ENCODE measurements at places on chromosomes 7 and 10.

GRCh38 chr7:64747802-64748201 is 46.4 kb upstream of the ZNF138 start:
- DNase-seq: no peak

DNA sequence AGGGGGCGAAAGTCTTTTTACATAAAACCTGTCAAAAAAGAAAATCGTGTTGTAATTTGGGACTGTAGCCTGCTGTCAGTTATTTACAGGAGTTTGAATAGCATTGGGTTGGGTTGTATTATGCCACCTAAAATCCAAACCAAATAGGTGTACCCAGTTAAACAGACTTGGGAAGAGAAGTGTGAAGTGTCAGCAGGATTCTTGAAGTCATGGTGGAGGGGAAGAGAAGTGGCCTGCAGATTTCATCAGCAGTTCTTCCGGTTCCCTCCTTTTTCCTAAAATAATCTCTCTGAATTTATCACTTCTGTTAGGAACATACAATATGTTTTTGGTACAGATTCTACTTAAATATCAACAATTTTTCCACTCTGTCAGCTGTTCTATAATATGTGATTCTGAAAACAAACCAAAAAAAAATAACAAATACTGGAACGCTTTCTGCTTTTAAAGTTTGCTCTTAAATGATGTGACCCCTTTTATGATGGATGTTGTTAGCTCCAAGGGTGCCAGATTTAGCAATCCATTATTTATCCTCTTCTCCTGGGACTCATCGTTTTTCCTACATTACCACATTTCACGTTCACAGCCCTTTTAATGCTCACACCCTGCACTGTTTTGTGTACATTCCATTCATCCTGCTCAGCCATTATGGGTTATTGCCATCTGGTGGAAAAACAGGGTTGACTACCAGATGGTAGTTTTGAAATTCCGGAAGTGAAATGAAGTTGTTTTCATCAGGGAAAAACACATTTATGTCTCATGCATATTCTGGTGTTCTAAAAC is 18.7 kb upstream of the ARHGAP12 start:
- no peak for DNase-seq

DNA sequence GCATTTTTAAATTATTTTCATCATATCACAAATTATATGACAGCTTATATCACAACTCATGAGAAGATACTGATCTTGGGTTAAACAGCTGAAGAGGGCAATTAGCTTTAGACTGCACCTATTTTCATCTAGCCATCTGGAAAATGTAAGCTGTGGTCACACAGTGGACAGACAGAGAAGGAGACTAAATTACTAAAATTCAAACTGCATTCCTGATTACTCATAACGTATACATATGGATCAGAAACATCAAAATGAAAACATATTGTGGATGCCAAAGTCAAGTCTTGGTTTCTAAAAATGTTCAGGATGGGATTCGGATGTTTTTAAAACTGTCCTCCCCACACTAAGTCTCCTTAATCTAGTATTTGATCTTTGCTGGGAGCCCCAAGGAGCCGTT is 6.6 kb downstream of the BBIP1 start:
- no peak for DNase-seq

DNA sequence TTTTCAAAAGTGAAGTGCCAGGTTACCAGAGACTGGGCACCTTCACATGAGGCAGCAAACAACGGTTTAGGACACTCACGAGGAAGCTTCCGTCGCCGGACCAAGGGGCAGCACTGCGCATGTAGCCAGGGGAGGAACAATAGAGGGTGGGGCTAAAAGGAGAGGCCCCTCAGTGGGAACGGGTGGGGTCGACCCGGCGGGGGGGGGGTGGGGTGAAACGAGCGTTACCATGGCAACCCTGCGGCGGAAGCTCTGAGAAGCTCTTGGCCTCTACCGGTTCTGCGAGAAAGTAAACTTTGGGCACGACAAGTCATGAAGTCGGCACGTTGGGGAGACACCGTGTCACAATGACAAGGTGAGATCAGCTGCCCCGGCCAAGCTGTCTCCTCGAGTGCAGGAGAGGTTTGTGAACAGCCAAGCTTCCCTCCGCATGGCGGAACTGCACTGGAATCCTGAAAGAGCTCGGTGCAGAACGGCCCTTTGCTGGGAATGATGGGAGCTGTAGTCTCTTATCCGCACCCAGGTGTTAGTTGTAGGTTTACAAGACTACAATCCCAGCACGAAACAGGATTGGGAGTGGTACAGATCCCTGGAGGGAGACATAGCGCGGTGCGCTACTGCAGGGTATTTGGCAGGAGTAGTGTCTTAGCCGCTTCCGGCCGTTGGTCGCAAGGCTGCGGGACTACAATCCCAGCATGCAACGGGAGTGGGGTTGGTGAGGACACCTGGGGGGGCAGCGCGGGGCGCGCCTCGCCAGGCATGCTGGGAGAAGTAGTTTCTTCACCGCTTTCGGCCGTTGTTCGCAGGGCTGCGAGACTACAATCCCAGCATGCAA is 72.8 kb upstream of the ZNF722 start:
- DNase-seq: peak; percentile 87

GRCh38 chr10:15237351-15237750 is 68.9 kb upstream of the NMT2 start:
- peak; percentile 25 for DNase-seq

GRCh38 chr10:4310172-4310571 is 515.8 kb upstream of the AKR1E2 start:
- DNase-seq: no peak

DNA sequence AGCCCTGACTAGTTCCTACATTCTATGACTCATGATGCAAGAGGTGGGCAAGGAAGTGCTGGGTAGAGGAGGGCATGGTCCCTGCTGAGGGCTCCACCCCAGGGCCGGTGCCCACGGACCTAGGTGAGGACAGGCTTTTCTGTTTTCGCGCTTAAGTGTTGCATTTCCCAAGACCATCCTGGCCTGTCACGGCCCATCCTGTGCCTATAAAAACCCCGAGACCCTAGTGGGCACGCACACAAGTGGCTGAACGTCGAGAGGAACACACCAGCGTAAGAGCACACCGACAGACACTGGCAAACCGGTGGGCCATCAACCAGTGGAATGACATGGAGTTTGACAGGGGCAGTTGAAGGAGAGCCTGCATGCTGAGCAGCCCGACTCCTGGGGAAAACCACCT is 680.7 kb upstream of the GHITM start:
- DNase-seq: no peak

GRCh38 chr10:35668865-35669650 is 27.0 kb upstream of the FZD8 start:
- no peak for DNase-seq

GRCh38 chr7:94008537-94008936 is 4.4 kb upstream of the BET1 start:
- DNase-seq: no peak

GRCh38 chr7:156725936-156726335 is 85.4 kb downstream of the RNF32 start:
- no peak for DNase-seq

GRCh38 chr7:82805527-82805960 is 357.1 kb downstream of the PCLO start:
- DNase-seq: no peak

DNA sequence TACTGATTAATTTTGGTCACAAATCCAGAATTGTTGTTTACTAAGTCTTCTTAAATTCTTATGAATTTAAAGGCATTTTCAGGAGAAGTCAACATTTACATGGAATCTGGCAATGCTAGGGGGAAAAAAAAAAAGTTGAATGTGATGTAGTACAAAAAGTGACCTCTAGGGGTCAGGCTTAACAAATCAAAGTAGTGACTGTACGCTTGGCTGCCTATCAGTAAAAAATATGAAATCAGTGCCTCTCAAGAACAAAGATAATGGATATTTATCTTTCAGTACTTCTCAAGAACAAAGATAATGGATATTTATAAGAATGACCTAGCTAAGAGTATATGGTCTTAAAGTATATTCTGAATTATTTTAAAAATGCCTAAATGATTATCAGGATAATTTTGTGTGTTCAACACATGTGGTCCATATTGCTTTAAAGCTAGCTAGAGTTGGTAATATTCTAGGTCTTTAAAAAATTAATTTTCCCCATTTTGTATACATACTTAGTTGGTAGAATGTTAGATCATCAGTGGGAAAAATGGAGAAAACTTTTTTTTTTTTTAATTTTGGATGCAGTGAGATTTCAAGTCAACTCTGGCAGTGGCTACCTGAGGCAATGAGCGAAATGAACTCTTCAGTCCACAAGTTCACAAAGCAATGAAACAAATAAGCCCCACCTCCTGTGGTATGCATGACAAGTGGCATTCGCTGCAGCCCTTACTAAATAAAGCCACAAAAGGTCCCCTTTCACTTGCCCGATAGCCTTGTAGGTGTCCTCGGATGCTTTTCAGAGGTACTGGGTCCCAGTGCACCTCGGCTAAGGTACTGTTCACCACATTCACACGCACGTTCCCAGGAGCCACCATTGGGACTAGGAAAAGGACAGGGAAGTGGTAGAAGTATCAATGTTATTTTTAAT is 51.2 kb upstream of the LAMB4 start:
- no peak for DNase-seq

GRCh38 chr10:113137941-113138685 is 188.1 kb downstream of the TCF7L2 start:
- DNase-seq: no peak

DNA sequence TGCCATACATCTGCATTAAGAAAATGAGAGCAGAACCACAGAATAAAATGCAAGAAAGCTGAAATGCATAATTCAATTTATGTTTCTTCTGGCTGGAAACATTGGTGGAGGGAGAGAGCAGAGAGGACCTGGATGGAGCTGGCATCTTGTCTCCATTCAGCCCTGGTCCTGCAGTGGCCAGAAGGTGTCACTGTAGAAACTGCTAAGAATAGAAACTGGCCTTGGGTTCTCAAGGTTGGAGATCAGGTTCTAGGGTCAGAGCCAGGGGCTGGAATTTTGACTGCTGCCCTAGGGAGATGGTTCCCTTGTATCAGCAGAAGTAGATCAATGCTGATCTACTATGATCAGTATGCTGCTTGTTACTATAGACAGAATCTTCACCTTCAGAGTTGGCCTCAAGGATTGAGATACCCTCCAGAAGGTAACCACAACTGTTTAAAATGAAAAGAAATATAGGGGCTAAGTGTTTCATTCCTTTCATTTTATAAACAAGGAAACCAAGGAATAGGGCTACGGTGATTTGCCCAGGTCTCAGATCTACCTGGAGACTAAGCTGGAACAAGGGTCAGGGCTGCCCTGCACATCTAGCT is 13.1 kb downstream of the TAS2R41 start:
- DNase-seq: no peak

DNA sequence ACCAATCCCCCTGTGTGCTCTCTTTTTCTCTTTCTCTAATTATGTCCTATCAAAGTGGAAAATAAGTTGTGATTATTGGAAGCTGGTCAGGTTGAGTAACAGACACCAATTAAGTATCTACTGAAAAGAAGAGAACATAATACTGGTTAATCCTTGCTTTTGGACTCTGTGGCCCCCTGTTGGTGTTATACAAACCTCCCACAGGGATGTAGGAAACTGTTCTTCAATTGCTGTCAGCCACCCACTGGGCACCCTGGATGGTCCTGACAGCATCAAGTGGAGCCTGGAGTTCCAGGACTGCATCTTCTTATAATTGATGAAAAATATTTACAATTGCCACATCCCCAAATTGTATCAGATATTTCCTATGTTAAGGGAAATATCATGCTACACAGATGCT is 939.7 kb downstream of the KCNMA1 start:
- DNase-seq: no peak

- no peak for DNase-seq
Observed at GRCh38 chr10:111077785-111078504, 1.1 kb downstream of the ADRA2A start.

DNA sequence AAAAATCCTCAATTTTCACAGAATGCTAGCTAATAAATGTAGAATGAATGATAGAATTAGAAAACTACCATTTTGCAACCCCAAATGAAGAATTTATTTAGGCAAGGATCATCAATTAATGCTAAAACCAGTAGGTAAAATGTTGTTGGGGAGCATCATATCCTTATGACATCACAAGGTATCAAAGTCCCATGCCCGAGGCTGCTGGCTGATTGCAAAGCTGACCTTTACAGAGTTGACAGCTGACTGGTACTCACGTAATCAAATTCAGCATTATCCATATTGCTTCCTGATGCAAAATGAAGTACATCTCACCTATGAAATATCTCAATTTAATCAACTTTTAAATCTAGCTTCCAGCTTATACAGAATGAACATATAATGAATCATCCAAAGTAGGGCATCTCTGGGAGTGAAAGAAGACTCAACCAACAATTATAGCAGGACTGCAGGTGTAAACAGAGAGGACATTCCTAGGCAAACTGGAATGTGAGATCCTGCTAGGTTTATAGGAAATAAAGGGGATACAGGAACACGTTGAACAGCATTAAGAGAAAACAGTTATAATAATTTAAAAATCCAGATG is 10.2 kb upstream of the BLNK start:
- no peak for DNase-seq

- no peak for DNase-seq
Observed at GRCh38 chr10:105359708-105360107, 718.6 kb downstream of the SORCS3 start.

DNA sequence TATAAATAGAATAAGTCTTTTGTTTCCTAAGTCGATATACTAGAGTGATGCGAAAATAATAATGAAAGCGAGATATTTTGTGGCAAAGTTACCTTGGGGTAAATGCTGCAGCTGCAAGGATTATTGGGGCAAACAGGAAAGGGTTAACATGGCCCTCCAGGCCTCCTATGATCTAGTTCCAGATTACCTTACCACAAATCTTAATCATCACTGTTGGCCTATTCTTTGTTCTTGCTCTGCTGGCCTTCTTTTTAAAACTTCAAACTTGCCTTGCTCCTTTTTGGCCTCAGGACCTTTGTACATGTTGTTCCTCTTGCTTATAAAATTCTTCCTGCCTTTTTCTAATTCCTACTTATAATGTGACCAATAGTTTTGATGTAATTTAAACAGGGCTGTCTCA is 81.5 kb downstream of the SEMA3C start:
- DNase-seq: no peak

DNA sequence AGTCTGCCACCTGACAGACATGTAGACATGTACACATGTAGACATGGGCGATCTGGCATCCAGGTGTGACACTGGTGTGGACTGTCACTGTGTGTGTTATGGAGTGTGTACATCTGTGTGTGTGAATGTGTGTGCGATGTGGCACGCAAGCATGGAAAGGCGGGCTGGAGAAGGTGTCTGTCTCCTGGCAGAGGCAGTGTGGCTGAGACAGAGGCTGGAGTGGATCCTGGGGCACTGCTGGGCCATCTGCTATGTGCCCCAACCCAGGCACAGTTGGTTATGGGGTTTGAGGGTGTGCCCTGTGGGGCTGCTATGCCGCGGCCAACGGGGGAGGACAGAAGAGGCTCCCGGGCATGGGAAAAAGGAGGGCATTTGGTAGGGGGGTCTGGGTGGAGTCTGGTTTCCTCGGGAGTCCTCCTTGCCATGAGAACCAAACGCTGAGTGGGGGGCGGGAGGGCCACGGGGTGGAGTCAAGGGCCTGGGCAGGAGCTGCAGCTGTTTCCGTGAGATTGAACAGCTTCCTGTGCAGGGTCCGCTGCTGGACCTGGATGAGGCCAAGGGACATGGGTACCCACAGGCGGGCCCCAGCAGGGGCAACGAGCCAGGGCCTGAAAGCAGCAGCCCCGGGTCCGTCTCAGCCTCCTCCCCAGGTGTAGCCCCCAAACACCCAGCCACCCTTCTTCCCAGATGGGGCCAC is 1.3 kb downstream of the ELN start:
- DNase-seq: no peak
